ENCODE measurements at places on chromosomes 16 and 17.
A peak's percentile ranks its signal among the peaks of the same experiment; 100 is the strongest.

DNA sequence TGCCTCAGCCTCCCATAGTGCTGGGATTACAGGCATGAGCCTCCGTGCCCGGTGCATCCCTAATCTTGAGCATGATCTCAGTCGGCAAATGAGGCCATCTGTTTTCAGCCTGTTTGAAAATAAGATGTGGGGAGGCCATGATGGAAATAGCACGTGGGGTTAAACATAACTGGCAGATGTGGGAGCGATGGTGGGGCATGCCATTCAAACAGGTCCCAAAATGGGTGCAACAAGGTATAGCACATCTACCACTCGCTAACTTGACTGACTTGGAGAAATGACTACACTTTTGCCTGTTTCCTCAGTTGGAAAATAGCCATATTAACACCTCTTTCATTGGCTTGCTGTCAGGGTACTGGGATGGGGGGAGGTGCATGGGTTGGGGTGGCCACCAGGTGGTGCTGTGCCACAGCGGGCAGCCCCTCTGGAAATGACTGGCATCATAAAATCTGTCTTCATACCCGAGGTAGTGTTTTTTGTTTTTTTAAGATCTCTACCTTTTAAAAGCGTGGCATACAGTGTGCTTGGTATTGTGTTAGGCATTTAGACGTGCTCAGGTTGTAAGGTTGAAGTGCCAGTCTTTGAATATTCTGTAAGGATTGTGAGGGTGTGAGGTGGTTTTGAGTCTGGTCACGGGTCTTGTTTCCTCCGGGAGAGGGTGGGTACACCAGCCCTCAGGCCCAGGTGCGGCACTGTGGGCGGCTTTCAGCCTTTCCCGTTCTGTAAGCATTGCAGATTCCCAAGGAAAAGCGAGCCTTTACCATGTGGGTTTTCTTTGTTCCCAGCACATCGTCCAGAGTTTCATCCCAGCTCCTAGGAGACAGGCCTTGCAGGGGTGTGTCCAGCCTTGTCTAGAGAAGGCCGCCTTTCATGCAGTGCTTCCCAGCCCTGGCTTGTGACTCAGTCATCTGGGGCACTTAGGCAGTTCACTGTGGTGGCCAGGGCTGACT lies 2.9 kb upstream of the TTYH2 start:
- DNase-seq, result no peak

GRCh38 chr16:3879258-3879886 lies 1.1 kb downstream of the CREBBP start:
- no peak for DNase-seq

- no peak for DNase-seq
These were observed at the start of gene HSD11B2 for GRCh38 chr16:67430977-67431774. Gene HSD11B2, plus strand, starts transcription at chr16:67431121. Its CDS starts 128 bp downstream, at chr16:67431249.

GRCh38 chr16:57341441-57342303 lies 16.9 kb upstream of the CCL22 start:
- DNase-seq, result no peak

- DNase-seq, result peak; percentile 71
These were observed 15.9 kb downstream of the B9D1 start for GRCh38 chr17:19346351-19347255.

DNA sequence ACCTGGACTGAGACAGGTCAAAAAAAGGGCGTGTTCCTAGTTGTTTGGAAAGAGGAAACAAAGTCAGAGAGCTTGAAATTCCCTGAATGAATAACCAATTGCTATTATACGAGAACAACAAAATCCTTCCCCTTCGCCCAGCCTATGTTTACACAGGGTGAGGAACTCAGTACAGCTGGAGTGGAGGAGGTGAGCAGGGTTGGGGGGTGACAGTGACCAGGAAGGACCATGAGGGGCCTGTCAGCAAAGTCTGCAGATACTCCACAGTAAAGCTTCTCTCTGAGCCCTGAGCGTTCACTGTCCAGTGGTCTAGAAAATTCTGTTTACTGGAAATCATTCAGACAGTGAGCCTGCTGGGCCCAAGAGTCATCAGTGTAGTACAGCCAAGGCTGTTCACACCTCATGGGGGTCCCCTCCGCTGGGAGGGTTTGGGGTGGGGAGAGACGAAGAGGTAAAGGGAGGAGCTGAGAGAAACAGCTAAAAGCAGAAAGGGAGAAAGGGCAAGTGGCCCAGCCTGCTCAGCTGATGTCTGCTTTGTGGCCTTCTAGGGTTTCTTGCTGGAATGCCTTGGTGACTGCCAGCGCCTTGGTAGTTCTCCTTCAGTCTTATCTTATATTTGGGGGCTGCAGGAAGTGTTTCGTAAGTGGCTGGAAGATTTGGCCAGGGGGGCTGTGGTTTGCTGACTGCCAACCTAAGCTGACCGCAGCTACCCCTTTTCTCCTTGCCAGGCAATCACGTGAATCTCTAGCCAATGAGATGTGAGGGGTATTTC lies 5.7 kb downstream of the DUSP3 start:
- no peak for DNase-seq

GRCh38 chr17:42016411-42016831 lies 818 bp downstream of the DNAJC7 start:
- DNase-seq, result no peak

DNA sequence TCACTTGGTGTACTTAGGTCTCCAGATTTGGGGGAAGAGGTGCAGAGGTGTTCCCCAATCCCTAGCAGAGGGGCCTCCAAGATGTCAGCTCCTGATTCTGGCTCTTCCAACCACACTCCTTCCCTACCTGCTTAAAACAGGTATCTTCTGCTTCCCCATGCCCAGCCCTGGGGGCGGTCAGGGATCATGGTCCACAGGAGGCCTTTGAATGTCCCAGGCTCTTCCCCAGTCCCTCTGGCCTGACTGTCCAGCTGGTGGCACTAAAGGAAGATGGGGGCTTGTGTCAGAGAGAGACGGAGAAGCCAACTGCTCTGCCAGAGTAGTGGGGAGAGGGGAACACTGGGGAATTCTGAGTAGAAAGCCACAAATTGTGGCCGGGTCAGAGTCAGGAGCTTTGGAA lies 3.8 kb downstream of the ARL4D start:
- no peak for DNase-seq

GRCh38 chr17:48236681-48237134 lies 129.1 kb downstream of the SNX11 start:
- no peak for DNase-seq
